Activated CD4-positive, alpha-beta T cell treated with anti-CD3 and anti-CD28 coated beads, Interleukin-2, amount 10 ng/mL, durations not matched to agents 7 days and 5 days (primary cell): ENCODE measurements at places on chromosomes 16 and 17. TPM values are rescaled to one million over a fixed set of nuclear protein-coding genes. Genes with fewer than 3 reads are reported as not detected.
A peak's percentile ranks its signal among the peaks of the same experiment; 100 is the strongest.

The PIEZO1 gene
- 303 TPM for total RNA-seq

The KCNAB3 gene
- 12.4 TPM for total RNA-seq

The SLC13A2 gene
- not detected for total RNA-seq

The CCL7 gene
- total RNA-seq, result not detected

The SMTNL2 gene
- total RNA-seq, result not detected

The EVI2B gene
- 74.9 TPM for total RNA-seq

DNA sequence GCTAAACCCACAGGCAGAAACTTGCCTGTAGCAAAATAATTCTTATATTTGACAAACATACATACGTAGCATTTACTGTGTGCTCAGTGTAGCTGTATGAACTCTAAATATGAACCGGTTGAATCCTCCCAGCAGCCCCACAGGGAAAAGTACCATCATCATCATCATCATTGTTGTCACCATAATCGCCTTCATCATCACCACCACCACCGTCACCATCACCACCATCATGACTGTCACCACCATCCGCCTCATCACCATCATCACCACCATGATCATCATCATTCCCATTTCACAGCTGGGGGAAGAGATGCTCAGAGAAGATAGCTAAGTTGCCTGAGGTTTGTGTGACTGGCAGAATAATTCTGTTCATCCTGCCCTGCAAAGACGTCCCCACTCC, 81.7 kb downstream of the IRF8 start:
- H3K27ac ChIP-seq, result no peak overlapping the region
- H3K36me3 ChIP-seq, result no peaks in the 10 kb centered on the region
- peaks cover 12% of the 10 kb centered on the region for H3K4me1 ChIP-seq
- no peak overlapping the region for H3K4me3 ChIP-seq
- H3K27me3 ChIP-seq, result no peaks in the 10 kb centered on the region

- H3K36me3 ChIP-seq, result no peaks in the 10 kb centered on the region
- no peak overlapping the region for H3K27ac ChIP-seq
- no peak overlapping the region for H3K4me3 ChIP-seq
- no peak for DNase-seq
Measured at GRCh38 chr17:6495450-6496115, 51.3 kb downstream of the PIMREG start.

DNA sequence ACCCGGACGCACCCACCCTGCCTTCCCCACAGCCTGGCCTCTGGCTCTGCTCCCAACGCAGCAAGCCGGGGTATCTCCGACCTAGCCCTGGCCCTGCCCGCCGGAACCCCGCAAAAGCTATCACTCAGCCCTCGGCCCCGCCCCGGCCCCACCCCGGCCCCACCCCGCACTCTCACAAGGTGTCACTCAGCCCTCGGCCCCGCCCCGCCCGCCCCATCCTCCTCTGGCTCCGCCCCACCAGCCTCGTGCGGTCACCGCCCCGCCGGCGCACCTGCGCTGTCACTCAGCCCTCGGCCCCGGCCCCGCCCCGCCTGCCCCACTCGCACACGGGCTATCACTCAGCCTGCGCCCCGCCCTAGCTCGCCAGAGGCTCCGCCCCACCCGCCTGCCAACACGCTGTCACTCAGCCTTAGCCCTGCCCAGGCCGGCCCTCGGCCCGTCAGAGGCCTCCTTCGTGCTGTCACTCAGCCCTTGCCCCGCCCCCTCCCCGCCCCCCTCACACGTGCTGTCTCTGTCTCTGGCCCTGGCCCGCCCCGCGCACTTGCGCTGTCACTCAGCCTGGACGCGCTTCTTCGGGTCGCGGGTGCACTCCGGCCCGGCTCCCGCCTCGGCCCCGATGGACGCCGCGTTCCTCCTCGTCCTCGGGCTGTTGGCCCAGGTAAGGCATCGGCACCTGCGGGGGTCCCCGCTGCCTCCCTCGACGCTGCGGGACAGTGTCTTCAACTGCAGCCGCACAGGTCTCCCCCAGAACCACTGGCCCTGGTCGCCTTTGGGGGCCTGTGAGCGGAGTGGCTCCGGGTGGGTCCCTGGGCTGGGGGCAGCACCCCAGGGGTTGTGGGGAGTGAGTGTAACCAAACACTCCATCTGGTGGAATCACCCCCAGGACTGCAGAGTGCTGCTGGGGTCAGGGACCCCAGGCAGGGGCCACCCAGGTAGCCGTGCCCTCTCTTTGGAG, at the start of gene CDH15:
CDH15 (plus strand) TSS at position 533 of the 955 bp plus-strand sequence; CDS start at position 617, 84 bp downstream.
- peak within 1 kb of the TSS; percentile 41 for H3K27ac ChIP-seq
- peak; percentile 93 for DNase-seq
- H3K4me1 ChIP-seq, result peaks cover 11% of the 10 kb centered on the region
- H3K27me3 ChIP-seq, result peaks cover 3% of the 10 kb centered on the region
- peak within 1 kb of the TSS; percentile 54 for H3K4me3 ChIP-seq

DNA sequence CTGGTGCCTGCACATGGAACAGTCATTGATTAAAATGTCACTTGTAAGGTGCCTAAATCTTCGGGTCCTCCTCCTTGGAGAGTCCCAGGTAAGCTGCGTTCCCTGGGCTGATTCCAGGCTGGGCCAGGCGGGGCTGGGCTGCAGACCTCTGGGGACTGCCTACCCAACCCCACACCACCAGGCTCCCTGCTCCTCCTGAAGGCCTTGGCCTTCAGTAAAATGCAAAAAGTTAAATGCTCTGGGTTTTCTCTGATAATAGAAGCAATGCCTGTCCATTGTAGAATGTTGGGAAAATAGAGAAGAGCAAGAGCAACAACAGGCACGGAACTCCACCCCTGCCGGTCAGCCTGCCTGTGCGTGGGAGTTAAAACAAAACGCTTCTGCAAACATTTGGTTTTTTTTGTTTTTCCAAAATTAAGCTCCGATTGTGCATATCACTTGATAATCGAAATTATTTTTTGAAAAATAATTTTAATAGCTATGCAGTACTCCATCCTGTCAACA, 363.9 kb downstream of the SEC14L1 start:
- no peak overlapping the region for H3K4me3 ChIP-seq
- no peak for DNase-seq
- H3K36me3 ChIP-seq, result peaks cover 17% of the 10 kb centered on the region
- H3K27ac ChIP-seq, result no peak overlapping the region
- peaks cover 3% of the 10 kb centered on the region for H3K4me1 ChIP-seq

GRCh38 chr16:9885467-9885866, 296.8 kb downstream of the GRIN2A start:
- peaks cover 2% of the 10 kb centered on the region for H3K27me3 ChIP-seq
- no peaks in the 10 kb centered on the region for H3K4me1 ChIP-seq
- no peak for DNase-seq
- no peak overlapping the region for H3K4me3 ChIP-seq
- H3K36me3 ChIP-seq, result no peaks in the 10 kb centered on the region

DNA sequence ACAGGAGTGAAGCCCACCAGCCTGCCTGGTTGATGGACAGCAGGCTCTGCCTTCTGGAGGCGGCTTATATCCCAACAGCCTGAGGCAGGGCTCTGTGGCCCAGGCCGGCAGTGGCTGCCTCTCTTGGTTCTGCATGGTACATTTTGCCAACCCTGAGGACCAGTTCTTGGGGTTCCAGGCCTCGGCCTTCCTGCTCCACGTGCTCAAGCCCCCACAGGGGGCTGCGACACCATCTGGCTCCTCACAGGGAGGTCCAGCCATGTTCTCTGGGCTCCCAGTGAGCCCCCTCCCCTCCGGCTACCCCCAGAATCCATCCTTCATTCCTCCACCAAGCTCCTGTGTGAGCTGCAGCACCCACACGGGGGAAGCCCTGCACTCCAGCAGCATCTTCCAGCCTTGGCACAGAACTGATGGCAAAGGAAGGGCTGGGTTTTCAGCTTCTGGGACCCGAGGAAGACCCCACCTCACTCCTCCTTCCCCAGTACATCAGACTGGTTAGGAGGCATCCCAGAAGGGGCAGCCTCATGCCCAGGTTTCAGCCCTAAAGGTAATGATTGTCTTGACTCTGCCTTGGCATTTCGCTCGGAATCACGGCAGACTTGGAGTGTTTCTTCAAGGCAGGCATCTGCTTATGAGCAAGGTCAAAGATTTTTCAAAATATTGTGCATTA, 231.2 kb downstream of the CPPED1 start:
- DNase-seq, result no peak
- H3K27me3 ChIP-seq, result no peaks in the 10 kb centered on the region
- no peak overlapping the region for H3K27ac ChIP-seq
- H3K4me3 ChIP-seq, result no peak overlapping the region

GRCh38 chr16:19754644-19755036, 36.6 kb downstream of the IQCK start:
- H3K4me1 ChIP-seq, result no peaks in the 10 kb centered on the region
- no peaks in the 10 kb centered on the region for H3K36me3 ChIP-seq
- no peak overlapping the region for H3K4me3 ChIP-seq
- DNase-seq, result no peak
- no peak overlapping the region for H3K27ac ChIP-seq
